ENCODE measurements at places on chromosomes 1 and 21. TPM values are rescaled to one million over a fixed set of nuclear protein-coding genes. Genes with fewer than 3 reads are reported as not detected.

RUNX3 gene
- total RNA-seq: not detected

CACNA1S gene
- not detected for total RNA-seq

SOAT1 gene
- 73.0 TPM for total RNA-seq

CAPN8 gene
- total RNA-seq: not detected

PCBP3 gene
- total RNA-seq: not detected

GRCh38 chr1:181166377-181167196 is 78.1 kb downstream of the IER5 start:
- DNase-seq: peak; percentile 65
